Epithelial cell of prostate (primary cell): ENCODE measurements at places on chromosomes 3 and 15.

GRCh38 chr15:44145495-44145894 is 49.6 kb downstream of the FRMD5 start:
- DNase-seq, result no peak

- no peak for DNase-seq
These were observed 19.1 kb upstream of the AKAP13 start for GRCh38 chr15:85361323-85361722.

DNA sequence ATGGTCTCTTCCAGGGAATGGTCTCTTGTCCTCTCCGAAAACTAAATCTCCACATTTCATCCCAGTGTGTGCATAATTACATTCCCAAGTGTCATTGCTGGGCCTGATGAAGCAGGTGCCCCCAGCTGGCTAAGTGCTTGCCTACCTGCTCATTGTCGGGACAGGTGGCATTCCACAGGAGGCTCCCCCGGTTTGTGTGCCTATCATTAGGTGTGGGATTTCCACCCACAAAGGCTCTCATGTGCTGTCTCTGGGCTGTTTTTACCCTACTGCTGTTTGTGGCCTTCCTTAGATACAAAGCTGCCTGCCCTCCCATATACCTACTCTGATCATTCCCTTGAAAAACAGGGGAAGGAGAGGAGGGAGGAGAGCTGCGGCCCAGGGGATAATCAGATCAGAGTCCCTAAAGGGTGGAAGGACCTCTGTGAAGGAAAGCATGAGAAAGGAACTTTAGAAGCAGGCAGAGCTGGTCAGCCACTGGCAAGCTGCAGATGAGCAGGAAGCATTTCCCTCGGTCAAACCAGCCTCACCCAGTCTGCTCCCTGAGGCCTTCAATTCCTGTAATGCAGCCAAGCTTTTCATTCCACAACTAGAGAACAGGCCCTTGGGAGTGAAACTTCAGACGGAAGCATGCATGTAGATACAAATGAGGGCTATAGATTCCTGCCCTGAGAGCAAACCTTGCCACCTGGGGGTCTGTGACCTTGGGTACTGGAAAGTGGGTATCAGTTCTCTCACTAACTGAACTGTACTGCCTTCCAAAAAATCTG is 60.7 kb upstream of the HEG1 start:
- peak; percentile 26 for DNase-seq

GRCh38 chr3:58152225-58153015 is 58.4 kb downstream of the DNASE1L3 start:
- DNase-seq, result no peak

GRCh38 chr15:91102546-91103330 is 2.7 kb downstream of the SV2B start:
- no peak for DNase-seq

- no peak for DNase-seq
These were observed 19.6 kb upstream of the MITF start for GRCh38 chr3:69719587-69720122.

DNA sequence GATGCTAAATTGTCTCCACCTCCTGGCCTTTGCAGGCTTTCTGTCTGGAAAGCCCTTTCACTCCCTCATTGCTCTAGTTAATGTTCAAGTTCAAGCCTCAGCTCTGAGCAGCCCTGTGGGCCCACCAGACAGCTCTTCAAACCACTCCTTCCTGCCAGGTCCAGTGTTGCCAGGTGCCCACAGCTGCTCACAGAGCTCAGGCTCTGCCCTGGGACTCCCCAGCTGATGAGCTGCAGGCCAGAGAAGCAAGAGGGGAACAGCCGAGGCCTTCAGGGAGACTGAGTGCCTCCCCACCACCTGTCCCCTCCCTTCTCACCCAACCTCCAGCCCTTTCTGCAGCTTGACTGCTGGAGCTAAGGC is 1.3 kb upstream of the ZBTB47 start:
- DNase-seq, result no peak

DNA sequence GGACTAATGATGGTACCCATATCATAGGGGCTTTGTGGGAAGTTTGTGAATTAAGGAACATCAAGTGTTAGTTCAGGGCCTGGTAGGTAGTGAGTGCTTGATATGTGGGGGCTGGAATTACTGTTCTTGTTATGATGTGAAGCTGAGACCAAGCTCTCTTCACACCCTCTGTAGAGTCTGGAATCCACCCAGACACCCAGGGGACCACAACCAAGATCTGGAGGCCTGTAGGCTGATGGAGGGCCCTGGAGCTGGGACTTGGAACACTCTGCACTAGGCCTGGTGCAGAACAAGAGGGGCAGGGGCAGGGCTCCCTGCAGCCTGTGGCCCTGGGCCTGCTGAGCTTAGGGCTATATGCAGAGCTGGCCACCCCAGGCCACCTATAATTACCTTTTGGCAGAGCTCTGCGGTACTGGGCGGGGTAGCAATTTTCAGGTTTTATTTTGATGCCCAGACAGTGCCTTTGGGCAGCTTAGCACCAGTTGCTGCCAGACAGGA is 13.1 kb upstream of the PRKCD start:
- DNase-seq, result no peak

DNA sequence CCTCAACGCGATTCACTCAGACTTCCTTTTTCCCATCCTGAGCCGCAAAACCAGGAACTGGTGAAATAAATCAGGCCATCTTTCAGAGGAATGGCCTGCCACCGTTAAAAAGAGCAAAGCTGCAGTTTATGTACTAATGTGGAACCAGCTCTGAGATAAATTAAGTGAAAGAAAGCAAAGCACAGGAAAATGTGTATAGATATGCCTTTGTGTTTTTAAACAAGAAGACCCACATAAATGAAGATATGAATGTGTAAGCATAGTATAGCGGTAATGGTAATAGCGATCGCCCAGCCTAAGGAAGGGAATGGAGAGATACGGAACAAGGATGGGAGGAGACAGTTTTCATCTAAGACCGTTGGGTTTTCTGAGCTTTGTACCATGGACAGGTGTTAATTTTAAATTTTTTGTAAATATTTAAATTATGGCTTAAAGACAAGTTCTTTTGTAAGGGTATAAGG is 30.8 kb upstream of the RPN1 start:
- no peak for DNase-seq

- no peak for DNase-seq
These were observed 89.7 kb upstream of the FHIT start for GRCh38 chr3:61340931-61341461.

DNA sequence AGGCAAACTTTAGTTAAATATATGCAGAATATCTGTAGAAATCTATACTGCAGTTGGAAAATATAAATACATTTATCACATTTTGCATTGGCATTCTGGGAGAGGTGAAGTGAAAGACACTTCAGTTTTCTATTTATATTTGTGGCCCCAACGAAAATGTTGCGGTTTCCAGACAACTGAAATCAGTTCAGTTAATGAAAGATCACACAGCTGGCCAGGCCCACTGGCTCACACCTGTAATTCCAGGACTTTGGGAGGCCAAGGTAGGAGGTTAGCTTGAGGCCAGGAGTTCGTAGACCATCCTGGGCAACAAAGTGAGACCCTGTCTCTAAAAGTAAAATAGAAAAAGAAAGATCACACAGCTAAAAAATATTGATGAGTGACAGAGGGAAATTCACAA is 11.9 kb upstream of the CLASP2 start:
- DNase-seq, result no peak

DNA sequence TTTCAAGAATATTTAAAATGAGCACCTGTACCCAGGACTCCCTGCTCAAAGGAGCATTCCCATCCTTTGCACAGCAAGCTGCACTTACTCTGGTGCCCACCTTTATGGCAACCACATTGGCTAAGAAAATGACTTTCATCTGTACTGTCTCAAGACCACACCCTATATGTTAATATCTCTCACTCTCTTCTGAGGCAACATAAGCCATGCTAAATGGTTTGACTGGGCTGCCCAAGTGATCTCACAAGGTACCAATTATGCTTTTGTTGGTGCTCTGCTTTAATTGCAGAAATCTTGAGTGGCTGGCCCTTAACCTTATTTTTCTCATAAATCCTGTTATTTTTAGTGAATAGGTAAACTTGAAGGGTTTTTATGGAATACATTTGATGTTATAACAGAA is 17.7 kb downstream of the RYK start:
- no peak for DNase-seq

GRCh38 chr3:58052373-58053273 is 44.4 kb downstream of the FLNB start:
- DNase-seq, result peak; percentile 74

DNA sequence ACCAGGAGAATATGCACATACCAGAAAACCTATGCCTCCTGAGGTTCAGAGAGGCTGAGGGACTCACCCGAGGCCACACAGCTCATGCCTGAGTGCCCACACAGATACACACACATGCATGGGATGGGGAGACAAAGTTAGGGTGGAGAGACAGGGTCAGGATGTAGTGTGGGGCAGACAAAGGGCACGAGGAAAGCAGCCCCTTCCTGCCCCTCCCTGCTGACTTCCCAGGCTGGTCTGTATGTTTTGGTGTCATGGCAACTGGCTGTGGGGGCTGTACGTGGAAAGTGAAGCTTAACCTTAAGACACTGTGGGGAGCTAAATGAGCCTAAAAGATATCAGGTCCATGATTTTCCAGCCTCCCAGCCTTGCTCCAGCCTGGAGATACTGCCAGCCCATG is 57.8 kb downstream of the EPHB3 start:
- no peak for DNase-seq

GRCh38 chr3:48013288-48013980 is 2.8 kb downstream of the MAP4 start:
- DNase-seq, result no peak

DNA sequence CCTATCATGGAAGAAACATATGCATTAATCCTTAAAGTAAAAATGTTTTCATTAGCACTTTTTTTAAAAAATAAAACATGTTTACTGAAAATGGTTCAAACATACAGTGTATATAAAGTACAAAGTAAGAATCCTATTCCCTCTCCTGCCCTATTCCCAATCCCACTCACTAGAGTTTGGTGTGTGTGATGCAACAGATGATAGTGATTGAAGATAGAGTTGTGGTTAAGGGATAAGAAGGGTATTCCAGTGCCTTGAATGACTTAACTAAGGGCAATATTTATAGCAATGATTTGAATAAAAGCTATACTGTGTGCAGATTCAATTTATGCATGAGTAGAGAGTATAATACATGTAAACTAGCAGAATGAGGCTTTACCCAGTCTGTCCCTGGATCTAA is 18.1 kb downstream of the ZNF280D start:
- no peak for DNase-seq

DNA sequence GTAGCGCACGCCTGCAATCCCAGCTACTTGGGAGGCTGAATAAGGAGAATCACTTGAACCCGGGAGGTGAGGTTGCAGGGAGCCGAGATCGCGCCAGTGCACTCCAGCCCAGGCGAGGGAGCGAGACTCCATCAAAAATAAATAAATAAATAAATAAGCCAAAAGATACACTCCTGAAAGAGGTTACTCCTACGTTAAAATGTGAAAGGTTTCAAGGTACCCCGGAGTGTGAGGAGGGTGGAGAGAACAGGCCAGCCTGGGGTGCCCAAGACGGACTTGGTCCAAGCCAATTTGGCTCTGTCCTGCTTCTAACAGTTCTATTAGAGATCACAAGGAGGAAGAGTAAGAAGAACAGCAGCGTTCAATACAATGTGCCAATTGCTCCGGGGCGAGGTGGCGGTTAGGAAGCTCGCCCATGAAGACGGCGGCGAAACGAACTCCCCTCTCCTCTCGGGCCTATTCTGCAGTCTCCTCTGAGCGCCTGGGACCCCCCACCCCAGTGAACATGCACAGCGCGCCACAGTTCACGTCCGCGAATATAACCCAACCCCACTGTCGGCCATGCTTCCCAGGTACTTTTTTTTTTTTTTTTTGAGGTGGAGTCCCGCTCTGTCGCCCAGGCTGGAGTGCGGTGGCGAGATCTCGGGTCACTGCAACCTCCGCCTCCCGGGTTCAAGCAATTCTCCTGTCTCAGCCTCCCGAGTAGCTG is 942 bp downstream of the ELP6 start:
- no peak for DNase-seq

- no peak for DNase-seq
These were observed 7.5 kb upstream of the CADPS start for GRCh38 chr3:62882676-62883200.

DNA sequence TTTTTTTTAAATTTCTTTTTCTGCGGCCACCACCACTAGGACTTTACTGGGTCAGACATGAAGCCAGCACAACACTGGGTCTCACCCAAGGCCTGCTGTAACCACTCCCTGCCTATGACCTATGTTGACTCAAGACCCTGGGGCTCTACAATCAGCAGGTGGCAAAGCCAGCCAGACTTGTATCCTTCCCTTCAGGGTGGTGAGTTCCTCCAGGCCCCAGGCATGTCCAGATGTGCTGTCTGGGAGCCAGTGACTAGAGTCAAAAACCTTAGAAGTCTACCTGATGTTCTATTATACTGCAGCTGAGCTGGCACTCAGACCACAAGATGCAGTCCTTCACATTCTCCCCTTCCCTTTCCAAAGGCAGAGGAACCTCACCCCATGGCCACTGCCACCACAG is 31.6 kb upstream of the CLDN18 start:
- DNase-seq, result no peak

DNA sequence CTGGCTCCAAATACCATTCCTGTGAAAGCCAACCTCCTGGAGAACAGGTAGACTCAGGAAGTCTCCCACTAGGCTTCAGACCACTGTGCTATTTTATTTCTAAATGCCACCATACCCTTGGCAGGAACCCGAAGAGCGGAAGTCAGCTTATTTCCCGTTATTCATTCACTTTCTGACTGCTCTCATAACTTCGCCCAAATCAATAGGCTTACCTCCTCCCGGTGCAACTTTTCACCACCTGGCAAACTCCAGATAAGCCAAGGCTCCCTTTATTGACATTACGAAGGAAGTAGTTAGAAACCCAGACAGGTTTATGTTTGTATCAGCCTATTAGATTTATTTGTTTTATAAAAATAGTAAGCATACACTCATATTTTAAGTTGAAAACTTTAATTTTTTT is 3.3 kb upstream of the CCDC54 start:
- no peak for DNase-seq

GRCh38 chr3:155418407-155418806 is 124.9 kb upstream of the STRIT1 start:
- no peak for DNase-seq

DNA sequence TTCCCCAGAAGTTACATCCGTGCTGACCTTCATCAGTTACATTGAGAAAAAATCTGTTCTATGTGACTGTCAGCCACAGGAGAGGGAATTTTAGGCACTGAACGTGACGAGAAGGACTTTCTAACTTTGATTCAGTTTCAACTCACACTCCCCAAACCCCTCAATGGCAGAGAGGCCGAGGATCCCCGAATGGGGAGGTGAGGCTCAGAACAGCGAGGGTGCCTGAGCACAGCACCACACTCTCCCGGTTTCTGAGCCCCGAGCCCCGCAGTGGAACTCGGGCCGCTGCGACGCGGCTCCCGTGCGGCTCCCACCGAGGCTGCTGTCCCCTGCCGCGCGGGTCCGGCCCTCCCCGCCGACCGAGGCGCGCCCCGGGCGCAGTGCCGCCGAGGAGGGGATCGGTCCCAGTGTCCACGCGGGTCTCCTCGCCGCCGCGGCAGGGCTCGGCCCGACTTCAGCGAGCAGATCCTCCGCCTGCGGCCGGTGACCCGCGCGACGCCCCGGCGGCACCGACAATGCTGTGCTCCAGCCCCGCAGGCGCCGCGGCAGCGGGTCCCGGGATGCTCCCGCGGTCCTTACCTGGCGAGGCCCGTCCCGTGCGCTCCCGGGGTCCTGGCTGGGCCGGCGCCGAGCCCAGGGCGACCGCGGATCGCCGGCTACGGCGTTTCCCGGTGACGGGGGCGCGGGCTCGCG is 439 bp downstream of the CTXND1 start:
- no peak for DNase-seq

- DNase-seq, result no peak
These were observed 17.9 kb upstream of the NR2C2 start for GRCh38 chr3:14929310-14930074.

GRCh38 chr3:72009851-72010443 is 225.0 kb upstream of the PROK2 start:
- DNase-seq, result no peak

GRCh38 chr3:133189893-133190292 is 151.7 kb downstream of the TMEM108 start:
- no peak for DNase-seq
